ENCODE measurements at places on chromosomes 16 and 17.

GRCh38 chr17:56866496-56866895, 32.5 kb downstream of the DGKE start:
- no peak for DNase-seq

GRCh38 chr16:30660424-30661261, 2.4 kb downstream of the FBRS start:
- DNase-seq = no peak

GRCh38 chr17:48544349-48545021, 424 bp downstream of the HOXB2 start:
- peak; percentile 79 for DNase-seq

- no peak for DNase-seq
Measured at GRCh38 chr16:85392756-85393673, 220.1 kb upstream of the GSE1 start.

GRCh38 chr17:43175213-43176118, 4.5 kb downstream of the NBR1 start:
- DNase-seq = no peak

DNA sequence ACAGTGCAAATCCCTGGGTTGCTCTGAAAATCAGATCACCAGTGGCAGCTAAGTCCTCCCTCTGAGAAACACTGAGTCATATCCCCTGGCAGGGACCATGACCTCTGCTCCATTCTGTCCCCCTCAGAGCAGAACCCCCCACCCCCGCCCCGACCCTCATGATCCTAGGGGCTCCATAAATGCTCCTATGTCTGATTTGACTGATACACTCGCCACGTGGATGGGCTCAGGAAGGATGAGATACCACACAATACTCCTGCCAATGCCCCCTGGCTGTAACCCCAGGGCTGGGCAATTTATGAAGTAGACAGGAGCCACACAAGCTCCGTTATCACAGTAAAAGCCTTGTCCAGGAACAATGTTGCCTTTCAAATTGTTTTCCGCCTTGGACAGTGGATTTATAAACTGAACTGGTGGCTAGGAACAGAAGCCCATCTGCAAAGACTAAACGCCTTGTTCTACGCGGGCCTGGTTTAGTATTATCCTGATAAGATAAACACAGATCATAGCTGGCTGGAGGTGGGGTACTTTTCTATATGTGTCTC, 394.8 kb downstream of the SLC39A11 start:
- DNase-seq = no peak

- no peak for DNase-seq
Measured at GRCh38 chr16:57786632-57787518, 15.4 kb downstream of the KIFC3 start.

DNA sequence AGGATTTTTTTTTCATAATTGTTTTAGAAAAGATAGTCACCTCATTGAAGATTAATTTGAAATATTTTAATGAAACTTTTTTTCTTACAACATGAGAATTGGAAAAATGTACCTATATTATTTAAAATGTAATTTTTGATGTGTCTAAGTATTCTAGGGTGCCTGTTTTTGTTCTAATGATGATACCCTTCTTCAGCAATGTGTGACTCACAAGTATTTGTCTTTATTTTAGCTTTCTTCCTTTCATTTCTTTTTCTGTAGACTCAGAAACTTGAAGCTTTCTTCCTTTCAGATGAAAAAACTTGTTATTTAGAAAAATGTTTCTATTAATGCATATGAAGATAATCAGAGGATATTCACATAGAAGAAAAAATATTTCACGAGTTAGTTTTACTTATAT, 231.8 kb downstream of the BCAS3 start:
- no peak for DNase-seq

DNA sequence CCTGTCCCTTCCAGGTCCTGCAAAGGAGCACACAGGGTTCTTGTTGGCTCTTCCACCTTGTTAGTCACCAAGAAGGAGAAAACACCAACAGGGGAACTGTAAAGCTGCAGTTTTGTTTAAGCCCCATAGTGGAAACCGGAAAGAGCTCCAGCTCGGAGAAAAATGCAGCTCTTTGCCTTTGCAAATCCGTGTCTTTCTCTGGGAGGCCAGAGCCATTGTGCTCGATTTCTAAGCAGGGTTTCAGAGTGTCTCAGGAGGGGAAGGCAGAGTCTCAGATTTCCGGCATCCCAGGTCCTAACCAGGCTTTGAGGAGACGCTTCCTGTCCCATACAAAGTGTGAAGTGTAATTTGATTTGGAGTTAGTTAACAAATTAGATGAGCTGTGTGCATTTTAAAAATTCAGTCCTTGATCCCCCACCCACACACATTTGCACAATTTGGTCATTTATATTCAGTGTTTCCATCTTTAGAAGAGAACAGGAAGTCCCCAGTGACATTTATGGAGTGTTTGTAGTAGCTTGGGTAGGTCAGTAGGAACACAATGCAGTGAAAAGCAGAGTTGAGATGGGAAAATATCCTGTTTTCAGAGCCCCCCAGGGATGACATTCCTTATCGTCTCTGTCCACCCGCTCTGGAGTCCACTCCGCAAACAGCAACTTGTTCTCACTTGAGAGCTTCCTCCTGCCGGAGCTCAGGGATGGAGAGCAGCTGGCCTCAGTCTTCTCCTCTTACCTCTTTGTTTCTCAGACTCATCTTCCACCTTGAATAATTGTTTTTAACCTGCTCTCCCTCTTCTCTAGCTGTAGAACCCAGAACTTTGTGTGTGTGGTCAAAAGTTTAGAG, 331.9 kb downstream of the SEC14L1 start:
- DNase-seq = peak; percentile 83

- DNase-seq = no peak
Measured at GRCh38 chr17:75371339-75371738, 34.1 kb downstream of the GRB2 start.

DNA sequence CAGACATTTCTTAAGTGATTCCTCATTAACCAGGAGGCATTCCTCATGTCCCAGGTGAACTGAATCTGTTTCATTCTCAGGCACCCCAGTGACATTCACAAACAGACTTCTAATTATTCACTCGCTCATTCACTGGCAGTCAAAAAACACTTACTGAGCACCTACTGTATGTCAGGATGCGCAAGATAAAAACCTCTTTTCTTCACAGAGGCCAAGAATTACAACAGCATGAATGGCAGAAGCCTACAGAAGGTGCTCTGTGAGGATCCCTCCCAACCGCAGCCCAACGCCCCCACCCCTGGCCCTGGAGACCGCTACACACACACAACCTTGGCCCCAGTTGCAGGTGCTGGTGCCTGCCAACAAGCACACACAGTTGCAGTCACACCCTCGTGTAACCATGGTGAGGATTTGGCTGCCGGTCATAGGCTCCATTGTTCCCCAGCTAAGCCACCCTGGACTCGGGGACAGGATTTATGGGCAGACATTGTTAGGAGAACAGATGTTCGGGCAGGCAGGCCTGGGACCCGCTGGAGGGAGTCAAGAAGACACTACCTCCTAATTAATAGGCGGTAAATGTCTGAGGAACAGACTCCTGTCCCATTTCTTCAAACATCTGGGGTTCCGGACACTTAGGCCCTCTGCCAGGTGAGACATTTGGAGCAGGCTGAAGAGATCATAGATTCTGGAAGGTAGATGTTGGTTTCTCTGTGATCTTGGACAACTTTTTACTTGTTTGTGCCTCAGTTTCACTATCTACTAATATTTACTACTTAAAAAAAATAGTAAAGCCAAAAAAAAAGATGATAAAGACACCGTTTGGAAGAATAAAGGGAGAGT, 43.2 kb downstream of the CUEDC1 start:
- peak; percentile 69 for DNase-seq

DNA sequence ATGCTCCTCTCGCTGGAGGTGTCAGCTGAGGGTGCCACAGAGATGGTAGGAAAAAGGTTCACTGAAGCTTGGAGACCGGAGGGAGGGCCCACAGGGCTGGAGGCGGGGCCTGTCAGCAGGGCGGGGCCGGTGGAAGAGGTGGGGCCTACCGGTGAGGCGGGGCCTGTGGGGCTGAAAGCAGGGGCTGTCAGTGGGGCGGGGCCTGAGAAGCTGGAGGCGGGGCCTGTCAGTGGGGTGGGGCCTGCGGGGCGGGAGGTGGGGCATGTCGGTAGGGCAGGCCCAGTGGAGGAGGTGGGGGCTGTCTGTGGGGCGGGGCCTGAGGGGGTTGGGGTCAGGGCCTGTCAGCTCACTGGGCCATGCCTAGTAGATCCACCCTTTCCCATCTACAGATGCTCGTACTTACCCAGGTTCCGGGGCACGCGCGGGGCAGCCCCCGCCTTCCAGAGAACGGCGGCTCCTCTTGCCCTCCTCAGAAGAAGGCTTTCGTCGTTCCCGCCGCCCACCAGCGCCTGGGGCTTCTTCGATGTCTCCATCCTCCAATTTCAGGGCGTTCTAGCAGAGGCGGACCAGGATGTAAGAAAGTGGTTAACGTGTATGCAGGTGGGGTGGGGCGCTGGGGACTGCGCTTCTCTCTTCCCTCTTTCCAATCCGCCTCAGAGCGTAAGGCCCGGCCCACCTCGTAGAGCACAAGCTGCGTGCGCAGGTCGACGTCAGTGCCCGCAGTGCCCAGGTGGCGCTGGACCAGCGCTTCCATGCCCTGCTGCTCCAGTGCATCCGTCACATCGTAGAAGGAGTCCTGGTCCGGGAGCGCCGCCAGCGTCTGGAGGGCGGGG, 9.8 kb downstream of the TMEM208 start:
- DNase-seq = peak; percentile 97

DNA sequence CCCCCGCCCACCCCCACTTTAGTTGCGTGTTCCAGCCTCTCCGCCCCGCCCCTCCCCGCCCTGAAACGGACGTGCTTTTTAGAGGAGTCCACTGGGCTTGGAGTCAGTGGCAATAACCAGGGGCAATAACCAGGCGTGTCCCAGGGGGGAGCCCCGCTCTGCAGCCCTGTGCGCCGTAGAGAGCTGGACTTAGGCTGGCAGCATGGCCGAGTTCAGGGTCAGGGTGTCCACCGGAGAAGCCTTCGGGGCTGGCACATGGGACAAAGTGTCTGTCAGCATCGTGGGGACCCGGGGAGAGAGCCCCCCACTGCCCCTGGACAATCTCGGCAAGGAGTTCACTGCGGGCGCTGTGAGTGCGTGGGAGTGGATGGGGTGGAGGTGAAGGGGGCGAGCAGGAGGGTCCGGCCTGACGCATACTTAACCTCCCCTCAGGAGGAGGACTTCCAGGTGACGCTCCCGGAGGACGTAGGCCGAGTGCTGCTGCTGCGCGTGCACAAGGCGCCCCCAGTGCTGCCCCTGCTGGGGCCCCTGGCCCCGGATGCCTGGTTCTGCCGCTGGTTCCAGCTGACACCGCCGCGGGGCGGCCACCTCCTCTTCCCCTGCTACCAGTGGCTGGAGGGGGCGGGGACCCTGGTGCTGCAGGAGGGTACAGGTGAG, at the start of gene ALOX15B:
ALOX15B (plus strand) TSS at position 106 of the 657 bp plus-strand sequence; CDS start at position 203, 97 bp downstream.
- DNase-seq = peak; percentile 81

GRCh38 chr16:57112403-57113041, 20.1 kb downstream of the CPNE2 start:
- no peak for DNase-seq

GRCh38 chr16:56764835-56765234, 34.9 kb downstream of the NUP93 start:
- no peak for DNase-seq

GRCh38 chr16:4594433-4595410, 20.0 kb downstream of the UBALD1 start:
- no peak for DNase-seq

- no peak for DNase-seq
Measured at GRCh38 chr16:14564861-14565687, 65.0 kb downstream of the PARN start.

DNA sequence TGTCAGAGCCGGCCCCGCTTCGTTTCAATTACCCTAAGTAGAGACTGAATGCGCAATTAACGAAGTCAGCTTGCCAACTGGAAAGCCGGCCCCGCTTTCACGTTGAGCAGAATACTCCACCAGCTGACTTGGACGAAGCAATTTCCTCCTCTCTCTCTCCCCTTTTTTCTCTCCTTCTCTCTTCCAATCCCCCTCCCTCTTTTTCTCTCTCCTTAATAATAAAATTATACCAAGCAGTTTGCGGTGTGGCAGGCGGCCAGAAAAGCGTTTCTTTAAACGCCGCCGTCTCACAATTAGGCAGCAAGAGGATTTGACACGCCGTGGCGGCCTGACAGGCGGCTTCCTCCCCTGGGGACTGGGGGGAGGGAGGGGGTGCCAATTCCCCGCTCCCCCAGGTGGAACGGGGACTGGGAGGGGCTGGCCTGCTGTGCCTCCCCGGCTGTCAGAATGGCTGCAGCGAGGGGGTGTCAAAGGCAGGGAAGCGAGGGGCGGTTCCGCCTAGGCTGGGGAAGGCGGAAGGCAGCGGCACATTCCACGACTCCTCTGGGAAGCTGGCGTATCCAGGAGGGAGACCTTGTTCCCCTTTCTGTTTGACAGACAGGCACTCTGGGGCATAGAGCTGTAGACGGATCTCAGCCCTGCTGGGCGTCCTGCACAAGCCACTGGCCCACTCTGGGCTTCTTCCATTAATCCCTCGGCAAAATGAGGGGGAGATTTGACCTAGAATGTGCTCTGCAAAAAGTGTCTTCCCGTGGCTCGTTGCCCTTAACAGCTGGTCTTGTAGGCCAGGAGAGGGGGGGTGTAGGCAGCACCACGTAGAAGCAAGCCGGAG, 52.7 kb downstream of the SREBF1 start:
- DNase-seq = peak; percentile 67

DNA sequence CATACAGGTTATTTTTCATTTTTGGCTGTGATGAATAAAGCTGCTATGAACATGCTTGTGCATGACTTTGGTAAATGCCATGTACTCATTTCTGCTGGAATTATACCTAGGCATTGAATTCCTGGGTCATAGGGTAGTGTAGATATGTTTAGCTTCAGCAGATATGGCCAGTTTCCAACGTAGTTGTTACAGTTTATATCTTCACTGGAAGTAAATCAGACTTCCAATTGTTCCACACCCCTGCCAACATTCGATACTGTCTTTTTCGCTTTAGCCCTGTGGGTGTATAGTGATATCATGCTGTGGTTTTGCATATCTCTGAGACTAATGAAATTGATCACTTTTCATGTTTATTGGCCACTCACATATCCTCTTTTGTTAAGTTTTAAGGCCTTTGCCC, 50.4 kb downstream of the ARHGAP27 start:
- DNase-seq = no peak

GRCh38 chr16:81532491-81533174, 88.0 kb downstream of the CMIP start:
- DNase-seq = no peak

GRCh38 chr16:53646506-53646905, 57.2 kb downstream of the RPGRIP1L start:
- no peak for DNase-seq

GRCh38 chr17:67773246-67773645, 52.1 kb upstream of the BPTF start:
- DNase-seq = no peak

DNA sequence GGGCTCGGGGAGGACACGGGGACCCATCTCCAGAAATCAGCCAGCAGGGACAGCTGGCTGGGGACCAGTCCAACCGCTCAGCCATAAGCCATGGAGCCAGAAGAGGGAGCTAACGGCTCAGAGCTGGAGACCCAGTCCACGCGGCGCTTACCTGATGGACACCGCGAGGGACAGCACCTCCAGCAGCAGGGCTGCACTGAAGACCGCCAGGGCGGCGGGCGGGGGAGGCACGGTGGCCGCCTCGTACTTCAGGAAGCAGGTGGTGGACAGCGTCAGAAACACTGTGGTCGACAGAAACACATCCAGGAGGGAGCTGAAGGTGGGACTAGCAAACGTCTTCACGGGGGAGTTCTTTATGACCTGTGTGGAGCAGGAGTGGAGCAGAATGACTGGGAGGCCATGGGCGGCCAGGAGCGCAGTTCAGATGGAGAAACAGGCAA, 102.6 kb upstream of the CREBBP start:
- DNase-seq = peak; percentile 93

All from H9 (cell line).